ENCODE measurements at places on chromosomes 1 and 21.

- no peak for DNase-seq
These were observed 241.6 kb downstream of the PTPRC start for GRCh38 chr1:198880397-198880796.

DNA sequence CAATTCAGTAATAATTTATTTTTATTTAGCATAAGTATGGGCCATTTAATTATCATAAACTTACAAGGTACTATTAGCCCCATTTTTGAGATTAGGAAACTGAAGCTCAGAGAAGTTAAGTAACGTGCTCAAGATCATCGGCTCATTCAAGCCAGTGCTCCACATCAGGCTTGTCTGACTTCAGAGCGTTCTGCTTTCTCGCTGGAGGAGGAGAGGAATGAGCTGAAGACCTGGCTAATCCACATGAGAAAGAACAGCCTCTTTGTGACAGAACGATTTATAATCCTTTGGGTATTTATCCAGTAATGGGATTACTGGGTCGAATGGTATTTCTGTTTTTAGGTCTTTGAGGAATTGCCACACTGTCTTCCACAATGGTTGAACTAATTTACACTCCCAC is 39.7 kb downstream of the DDX20 start:
- DNase-seq = no peak

GRCh38 chr1:16181887-16182719 is 26.2 kb upstream of the EPHA2 start:
- DNase-seq = no peak

- peak; percentile 38 for DNase-seq
These were observed 58.8 kb downstream of the CLIC4 start for GRCh38 chr1:24803987-24804530.

- no peak for DNase-seq
These were observed 3.4 kb downstream of the CAPZB start for GRCh38 chr1:19481826-19482398.

Data from inflammatory macrophage (primary cell).